ENCODE measurements at places on chromosomes 11 and 22.

DNA sequence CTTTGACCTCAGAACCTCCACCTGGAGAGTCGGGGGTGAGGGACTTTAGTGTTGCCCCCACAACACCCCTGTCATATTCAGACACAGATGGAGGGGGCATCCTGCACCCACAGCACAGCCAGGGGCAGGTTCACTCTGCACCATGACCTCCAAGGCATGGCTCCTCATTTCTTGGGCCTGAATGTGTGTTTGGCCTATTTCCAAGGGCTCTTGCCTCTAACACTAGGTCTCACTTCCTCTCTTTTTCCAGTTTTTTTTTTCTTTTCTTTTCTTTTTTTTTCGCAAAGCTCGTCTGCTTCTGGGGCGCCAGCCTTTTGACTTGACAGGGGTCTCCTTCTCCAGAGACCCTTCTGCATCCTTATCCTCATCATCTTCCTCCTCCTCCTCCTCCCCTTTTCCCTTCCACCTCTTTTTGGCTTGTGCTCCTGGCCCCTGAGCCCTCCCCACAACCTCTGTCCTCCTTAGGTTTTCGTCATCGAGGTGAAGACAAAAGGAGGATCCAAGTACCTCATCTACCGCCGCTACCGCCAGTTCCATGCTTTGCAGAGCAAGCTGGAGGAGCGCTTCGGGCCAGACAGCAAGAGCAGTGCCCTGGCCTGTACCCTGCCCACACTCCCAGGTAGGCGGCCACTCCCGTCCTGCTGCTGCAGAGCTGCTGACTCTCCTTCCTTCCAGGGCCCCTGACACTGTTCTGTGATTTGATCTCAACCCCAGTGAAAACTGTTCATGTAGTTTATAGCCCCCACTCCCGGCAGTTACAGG is 3.8 kb downstream of the NCF4 start:
- no peak for DNase-seq

- DNase-seq: no peak
These were observed 3.9 kb upstream of the GCAT start for GRCh38 chr22:37803639-37804351.

GRCh38 chr11:68569357-68569756 is 108.8 kb downstream of the PPP6R3 start:
- peak; percentile 15 for DNase-seq

DNA sequence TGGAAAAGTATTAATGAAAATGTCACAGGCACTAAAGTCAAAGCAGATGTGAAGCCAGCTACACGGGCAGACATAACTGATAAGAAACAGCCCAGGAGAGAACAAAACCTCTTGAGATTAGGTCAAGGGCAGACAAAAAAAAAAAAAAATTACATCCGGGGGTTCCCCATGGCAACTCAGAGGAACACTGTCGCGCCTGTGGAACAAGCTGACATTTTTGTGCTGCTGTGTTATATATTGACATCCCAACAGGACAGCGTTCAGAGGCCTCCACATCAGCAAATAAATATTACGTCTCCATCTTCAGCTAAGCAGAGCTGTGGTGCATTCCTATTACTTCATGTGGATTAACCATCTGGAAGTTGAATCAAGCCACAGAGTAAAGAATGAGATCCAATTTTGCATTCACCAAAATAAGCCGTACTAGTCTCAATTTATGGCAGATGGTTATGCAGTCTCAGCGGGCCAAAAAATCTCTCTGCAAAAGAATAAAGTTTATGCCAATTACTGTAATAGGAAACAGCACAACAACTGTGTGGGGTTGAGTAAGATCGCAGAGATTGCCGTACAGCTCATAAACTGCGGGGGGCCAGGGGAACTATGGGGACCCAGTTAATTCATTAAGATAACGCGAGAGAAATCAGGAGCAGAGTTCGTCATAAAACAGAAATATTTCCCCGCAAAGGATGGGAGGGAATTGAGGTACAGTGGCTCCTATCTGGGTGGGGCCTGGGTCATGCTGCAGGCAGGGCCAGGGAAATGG is 41.3 kb upstream of the MN1 start:
- no peak for DNase-seq

GRCh38 chr11:120173019-120173705 is 35.2 kb upstream of the TRIM29 start:
- DNase-seq: no peak

GRCh38 chr22:27690599-27690998 is 111.0 kb downstream of the MN1 start:
- DNase-seq: no peak

DNA sequence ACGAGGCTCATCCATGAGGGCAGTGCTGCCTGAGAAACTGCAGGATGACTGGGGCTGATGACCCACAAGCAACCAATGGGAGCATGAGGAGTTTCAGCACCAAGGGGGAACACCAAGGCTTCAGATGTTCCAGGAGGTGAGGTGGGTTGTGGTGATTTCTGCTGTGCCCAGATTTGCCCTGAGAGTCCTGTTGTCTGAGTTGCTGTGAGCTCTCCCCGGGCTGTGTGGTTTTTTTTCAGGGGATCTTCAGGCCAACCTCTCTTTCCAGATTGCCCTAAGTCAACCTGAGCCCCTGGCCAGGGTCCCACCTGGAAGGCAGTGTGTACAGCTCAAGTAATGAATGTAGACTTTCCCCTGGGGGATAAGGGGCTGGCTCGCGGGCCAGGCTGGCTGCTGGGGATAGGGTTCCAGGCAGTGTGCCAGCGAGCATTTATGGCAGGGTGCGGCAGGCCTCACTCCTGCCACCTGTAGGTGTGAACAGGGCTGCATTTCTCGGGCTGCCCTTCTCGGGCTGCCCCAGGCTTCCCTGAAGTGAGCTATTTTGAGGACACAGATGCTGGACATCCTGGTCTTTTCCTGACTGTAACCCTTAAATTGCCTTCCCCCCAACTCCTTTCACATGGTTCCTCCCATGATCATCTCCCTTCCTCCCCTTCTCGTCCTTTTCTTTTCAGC is 9.8 kb downstream of the SLC22A6 start:
- DNase-seq: peak; percentile 23

GRCh38 chr11:67588136-67588503 is 4.5 kb downstream of the GSTP1 start:
- DNase-seq: no peak

DNA sequence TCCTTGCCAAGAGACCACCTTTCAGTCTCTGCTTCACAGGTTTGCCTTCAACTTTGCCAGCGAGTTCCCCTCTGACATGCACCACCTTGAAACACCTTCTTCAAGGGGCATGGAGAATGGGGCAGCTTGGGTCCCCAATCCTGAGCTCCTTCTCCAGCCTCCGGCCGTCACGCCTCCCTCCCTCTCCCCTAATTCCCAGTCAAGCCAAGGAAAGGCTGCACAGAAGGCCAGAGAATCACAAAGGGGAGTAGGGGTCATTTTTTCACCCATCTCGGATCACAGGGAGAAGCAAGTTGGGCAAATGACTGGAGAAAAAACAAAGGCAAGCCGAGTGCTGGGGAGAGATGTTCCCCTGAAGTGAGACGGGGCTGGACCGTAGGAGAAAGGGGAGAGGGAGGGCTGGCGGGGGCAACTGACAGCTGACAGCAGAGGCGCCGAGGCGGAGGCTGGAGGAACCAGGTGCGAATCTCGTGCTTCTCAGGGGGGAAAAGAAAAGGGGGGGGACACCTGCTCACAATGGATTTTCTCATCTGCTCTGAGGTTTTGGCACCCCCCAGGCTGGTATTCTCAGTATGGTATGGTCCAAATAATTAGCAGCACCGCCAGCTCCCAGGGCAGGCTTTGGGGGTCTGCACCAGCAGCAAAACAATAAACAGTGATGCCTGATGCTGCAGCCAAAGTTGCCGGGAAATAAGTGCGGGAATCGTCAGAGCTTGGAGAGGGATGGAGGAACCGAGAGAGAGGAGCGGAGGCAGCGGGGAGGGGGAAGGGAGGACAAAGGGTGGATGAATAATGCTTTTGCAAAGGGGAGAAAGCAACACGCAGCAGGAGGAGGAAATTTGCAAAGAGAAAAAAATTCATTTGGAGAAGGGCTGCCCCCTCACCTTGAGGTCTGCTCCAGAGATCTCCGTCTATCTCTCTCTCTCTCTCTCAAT is 644 bp downstream of the YPEL4 start:
- DNase-seq: no peak

DNA sequence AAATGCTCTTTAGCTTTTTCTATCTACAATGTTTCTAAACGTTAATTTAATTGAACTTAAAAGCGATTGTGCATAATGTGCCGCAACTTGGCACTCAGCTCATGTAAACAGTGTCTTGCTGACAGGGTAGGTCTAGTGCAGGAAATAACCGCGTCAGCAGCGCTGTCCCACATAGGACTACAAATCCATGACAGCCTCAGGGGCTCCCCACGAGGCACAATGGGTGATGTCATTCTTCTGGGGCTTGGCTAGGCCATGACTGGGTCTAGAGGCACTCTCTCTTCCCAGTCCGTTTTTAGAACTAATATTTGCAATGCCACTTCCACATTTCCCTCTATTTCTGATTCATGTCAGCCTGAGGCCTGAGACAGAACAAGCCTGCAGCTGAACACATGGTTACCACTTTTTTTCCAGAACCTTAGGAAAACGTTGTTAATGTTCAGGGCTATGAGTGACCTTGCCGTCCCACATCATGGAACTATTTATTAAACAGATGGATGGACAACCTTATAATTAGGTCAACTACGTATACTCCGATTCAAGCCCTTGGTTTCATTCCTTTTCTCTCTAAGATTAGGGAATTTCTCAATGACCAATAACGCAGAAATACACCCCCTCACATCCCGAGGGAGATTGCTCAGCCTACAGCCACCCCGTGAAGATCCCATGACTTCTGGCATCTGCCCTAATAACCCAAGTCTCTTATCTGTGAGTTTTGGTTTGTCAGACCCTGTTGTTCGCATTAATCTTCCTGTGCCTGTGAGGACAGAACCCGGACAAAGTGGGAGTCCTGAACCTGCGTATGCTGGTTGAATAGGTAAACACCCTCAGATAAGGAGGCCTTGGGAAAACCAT is 19.4 kb upstream of the SNX32 start:
- no peak for DNase-seq

- DNase-seq: no peak
These were observed 5.2 kb downstream of the USP2 start for GRCh38 chr11:119376197-119376847.

- no peak for DNase-seq
These were observed 52.2 kb downstream of the FEZ1 start for GRCh38 chr11:125443767-125444311.

DNA sequence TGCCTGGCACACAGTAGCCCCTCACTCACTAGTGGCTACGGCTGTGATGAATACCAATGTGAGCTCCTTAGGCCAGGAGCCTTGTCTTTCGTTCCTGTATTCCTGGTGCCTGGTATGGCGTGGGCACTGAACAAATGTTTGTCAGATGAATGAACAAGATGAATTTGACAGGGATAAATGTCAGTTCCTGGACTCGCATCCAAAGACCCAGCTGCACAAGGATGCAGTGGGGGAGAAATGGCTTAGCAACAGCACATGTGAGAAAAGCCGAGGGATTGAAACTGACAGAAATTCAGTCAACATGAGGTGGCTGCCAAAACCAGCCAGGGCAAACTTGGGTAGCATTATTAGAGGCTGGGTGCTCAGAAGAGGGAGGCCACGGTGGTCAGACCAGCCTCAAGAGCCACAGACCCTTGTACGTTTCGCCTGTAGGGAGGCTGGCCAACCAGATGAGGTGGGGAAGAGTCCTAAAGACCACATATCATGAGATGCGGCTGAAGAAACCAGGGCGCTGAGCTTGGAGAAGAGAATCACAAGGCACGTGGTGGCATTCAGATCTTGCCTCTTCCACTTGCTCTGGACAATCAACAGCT is 7.7 kb upstream of the SLC22A8 start:
- DNase-seq: no peak

DNA sequence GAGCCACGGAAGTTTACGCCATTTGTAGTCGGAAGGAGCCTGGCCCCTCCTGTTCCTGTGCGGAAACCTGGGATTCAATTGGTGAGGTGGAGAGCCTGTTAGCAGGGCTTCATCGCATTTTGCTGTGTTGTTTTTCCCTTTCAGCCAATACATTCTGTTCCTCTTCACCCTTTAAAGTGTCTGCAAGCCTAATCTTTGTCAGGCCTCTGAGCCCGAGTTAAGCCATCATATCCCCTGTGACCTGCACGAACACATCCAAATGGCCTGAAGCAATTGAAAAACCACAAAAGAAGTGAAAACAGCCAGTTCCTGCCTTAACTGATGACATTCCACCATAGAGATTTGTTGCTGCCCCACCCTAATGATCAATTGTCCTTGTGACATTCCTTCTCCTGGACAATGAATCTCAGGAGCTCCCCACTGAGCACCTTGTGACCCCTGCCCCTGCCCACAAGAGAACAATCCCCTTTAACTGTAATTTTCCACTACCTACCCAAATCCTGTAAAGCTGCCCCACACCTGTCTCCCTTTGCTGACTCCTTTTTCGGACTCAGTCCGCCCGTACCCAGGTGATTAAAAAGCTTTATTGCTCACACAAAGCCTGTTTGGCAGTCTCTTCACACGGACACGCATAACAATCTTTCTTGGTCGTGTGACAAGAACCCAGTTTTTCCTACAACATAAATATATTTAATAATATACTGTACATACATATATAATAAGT is 37.1 kb upstream of the MMP12 start:
- DNase-seq: no peak

DNA sequence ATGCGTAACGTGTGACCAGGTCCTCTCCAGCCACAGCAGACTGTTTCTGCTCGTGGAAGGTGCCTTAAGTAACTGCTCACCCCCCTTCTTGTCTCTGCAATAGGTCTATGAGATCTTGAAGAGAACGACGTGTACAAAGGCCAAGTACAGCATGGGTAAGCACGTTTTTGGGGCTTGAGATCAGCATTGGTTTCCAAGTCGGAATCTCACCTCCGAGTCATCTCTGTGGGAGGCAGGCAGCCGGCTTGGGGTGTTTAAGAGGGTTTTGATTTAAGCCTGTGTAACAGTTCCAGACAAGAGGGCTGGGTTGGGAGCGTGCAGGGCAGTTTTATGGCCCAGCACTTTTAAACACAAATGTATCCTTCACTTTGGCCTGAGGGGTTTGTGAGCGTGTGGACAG is 30.1 kb downstream of the ANO1 start:
- no peak for DNase-seq

DNA sequence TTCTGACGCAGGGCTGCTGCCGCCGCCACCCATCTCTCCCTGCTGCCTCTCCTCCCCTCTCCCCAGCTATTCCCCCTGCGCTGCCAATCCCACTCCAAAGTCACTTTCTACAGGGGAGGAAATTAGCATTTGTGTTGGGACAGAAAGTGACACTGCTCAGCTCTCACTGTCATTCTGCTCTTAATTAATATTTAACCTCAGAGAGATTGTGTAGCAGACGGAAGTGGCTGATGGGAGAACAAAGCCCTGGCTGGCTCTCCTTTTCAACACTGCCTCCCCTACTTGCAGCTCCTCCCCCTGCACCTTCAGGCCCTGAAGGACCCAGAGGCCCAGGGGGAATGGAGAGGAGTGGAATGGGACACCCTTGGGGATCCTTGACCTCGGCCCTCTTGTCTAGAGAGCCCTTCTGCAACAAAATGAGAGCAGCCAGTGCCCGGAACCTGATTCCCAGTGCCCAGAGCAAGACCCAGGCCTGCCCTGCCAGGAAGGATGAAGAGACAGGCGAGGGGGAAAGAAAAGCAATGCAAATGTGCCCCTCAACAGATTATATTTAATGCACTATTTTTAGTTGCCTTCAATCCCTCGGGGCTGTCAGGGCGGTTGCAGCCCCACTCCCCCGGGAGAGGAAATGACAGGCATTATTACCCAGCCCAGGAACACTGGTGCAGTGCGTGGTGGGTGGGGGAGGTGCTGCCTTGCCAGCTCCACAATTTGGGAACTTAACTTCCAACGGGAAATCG is 14.6 kb upstream of the NRGN start:
- DNase-seq: peak; percentile 29

- DNase-seq: no peak
These were observed 6.1 kb upstream of the CHST1 start for GRCh38 chr11:45671246-45672171.

GRCh38 chr11:126669416-126669815 is 313.9 kb downstream of the ST3GAL4 start:
- DNase-seq: no peak

All from Jurkat, Clone E6-1 (cell line).